ENCODE measurements at places on chromosomes 7 and 10.

- DNase-seq: no peak
These were observed 10.6 kb upstream of the UPP1 start for GRCh38 chr7:48078470-48078869.

DNA sequence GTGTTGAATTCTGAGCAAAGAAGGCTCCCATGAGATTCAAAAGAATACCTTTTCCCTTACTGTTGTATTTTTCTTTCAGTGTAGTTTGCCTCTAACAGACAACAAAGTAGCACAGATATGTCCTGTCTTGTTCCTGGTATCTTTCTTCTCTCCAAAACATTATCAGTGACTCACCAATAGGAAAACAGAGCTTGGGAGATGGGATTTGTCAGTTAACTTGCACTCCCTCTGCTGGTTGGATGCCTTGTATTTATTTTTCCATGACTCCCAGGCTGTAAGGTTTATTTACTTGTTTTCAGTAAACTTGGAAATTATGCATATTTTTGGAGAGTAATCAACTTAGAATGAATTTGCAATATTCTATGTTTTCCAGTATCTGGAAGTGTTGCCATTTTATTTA lies 129.7 kb downstream of the SAMD9 start:
- no peak for DNase-seq

DNA sequence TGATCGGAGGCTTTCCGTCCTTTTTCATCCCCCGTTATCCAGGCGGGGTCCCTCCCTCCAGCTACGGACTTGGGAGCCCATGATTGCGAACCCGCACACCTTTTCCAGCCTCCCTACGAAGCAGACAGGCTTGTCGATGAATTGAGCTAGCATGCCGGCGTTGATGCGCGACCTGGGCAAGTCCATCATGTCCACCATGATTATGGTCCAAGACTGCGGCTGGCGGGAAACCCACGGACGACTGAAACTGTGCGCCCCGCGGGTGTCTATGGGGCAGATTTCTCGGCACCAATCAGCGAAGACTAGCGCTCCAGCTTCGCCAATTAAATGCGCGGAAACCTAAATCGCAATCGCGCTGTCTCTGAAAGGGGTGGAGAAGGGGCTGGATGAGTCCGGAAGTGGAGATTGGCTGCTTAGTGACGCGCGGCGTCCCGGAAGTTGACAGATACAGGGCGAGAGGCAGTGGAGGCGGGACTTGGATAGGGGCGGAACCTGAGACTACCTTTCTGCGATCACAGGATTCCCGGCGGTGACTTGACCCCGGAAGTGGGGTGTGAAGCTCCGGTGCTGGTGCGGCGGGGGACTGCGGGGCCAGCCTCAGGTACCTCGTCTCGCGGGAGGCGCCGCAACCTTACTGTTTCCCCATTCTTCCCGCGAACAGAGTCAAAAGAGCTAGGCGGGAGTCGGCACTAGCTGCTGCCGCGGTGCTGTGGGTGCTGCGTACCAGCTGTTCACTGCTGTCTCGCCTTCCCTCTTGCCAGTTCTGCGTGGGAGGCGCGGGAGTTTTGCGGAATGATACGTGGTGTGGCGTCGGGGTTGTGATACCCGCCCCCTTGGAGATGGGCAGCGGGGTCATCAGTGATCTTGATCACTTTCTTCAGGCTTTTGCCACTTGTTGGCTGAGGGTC lies at the start of gene UMAD1:
Gene UMAD1, plus strand, starts transcription at position 532 of the 908 bp plus-strand sequence. CDS start 32,620 bp downstream, outside the sequence.
- DNase-seq: peak; percentile 93

GRCh38 chr10:57706016-57706415 lies 561.7 kb downstream of the IPMK start:
- no peak for DNase-seq
